ENCODE measurements at places on chromosomes 6 and 20. TPM values are rescaled to one million over a fixed set of nuclear protein-coding genes. Genes with fewer than 3 reads are reported as not detected.

ZBTB22 gene
- 16.0 TPM for total RNA-seq

TMEM14A gene
- total RNA-seq, result 18.7 TPM

CTCFL gene
- total RNA-seq, result not detected

C6orf47 gene
- total RNA-seq, result 20.7 TPM

PDE7B gene
- total RNA-seq, result 3.9 TPM

ULBP1 gene
- total RNA-seq, result 1.6 TPM

SLC22A3 gene
- total RNA-seq, result 1.3 TPM

NRN1 gene
- not detected for total RNA-seq

DACT2 gene
- not detected for total RNA-seq

VGLL2 gene
- total RNA-seq, result not detected

WFDC2 gene
- total RNA-seq, result not detected

MEI4 gene
- not detected for total RNA-seq

FAM210B gene
- 38.0 TPM for total RNA-seq

CAPN11 gene
- total RNA-seq, result not detected

DNA sequence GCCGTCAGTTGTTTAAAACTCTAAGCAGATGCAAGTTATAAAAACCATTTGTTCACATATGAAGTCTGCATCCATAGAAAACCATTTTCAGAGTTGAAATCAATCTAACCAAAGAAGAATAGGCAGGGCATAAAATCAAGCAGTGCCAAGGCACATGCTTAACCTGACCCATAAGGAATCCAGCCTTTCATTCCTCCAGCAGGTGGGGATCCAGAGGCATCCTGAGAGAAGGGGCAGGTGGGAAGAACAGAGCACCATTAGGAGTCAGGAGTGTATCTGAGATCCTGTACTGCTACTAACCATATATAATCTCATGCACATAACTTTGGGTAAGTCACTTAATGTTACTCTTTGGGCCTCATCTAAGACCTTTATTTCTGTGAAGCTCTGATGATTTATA lies 29.4 kb upstream of the FOXO3 start:
- no peak for DNase-seq

DNA sequence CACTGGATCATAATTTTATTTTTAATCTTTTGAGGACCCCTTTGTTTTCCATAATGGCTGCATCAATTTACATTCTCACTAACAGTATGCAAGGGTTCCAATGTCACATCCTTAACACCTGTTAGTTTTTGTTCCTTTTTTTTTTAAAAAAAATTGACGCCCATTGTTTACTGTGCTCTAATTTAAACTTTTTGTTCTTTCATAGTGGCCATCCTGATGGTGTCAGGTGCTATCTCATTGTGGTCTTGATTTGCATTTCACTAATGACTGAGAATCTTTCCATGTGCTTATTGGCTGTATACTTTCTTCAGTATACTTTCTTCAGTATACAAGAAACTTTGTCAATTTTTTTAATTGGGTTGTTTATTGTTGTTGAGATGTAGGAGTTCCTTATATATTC lies 347.0 kb downstream of the RNGTT start:
- DNase-seq, result no peak

GRCh38 chr20:10065154-10065833 lies 30.5 kb downstream of the ANKEF1 start:
- no peak for DNase-seq

- DNase-seq, result no peak
Measured at GRCh38 chr6:142417331-142417750, 115.5 kb downstream of the ADGRG6 start.

GRCh38 chr6:38527371-38527770 lies 112.4 kb downstream of the BTBD9 start:
- no peak for DNase-seq

- no peak for DNase-seq
Measured at GRCh38 chr6:163165922-163166321, 248.6 kb upstream of the QKI start.

DNA sequence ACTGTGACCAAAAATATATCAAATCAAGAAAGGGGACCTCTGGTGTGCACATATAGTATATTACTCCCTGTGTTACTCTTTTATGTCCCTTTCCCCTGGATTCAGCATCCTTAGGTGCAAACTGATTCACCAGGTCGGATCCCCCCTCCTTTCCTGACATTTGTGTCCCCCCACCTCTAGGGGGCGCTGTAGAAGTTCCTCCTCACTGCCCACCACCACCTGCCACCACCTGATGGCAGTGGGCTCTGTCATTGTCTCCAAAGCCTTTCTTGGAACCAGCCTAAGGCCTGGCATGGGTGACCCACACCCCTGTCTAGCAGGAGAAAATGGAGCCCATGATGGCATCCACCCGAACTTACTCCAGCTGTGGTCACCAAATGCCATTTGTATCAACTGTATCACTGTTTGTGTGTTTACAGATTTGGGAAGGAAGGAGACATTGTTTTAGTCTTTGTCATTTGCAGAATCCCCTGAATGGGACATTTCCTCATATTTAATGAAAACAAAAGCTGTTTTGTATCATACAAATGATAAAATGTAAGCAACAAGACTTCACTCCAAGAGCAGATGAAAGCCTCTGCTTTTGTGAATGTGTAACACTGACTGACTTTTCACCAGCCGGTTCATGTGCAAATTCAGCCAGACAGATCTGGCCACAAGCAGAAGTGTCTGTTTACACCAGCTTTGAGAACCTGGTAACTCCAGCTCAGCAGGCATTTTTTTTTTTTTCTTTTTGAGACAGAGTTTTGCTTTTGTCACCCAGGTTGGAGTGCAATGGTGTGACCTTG lies 66.2 kb downstream of the ARMC2 start:
- peak; percentile 79 for DNase-seq

- peak; percentile 37 for DNase-seq
Measured at GRCh38 chr6:44735630-44735963, 348.1 kb downstream of the CDC5L start.

DNA sequence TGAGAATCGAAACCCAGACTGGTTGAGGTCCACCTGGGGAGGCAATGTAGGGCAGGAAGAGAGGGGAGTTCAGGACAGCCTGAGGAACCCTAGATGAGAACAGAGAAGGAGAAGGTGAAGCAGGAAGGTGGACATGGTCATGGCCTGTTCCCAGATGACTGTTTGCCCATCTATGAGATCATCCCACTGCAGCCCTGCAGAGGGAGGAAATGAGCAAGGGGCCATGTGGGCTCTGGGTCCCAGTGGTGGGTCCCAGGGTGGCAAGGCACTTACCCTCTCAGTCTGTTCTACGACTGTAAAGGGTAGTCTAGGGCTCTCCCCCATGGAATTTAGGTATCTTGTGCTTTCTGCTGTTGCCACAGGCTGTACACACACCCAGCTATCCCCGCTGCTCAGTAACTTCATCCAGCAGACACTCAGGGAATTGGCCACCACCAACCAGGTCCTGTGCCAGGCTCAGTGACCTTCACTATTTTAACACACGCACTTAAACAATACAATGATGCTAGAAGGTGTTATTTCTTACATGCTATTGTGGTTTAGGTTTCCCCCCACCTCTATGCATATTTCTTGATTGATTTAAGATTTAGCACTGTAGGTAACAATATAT lies 89.8 kb downstream of the TOX2 start:
- no peak for DNase-seq

GRCh38 chr20:62795023-62795761 lies 1.1 kb upstream of the MRGBP start:
- peak; percentile 59 for DNase-seq

- no peak for DNase-seq
Measured at GRCh38 chr20:1562622-1563021, 5.1 kb upstream of the SIRPD start.

DNA sequence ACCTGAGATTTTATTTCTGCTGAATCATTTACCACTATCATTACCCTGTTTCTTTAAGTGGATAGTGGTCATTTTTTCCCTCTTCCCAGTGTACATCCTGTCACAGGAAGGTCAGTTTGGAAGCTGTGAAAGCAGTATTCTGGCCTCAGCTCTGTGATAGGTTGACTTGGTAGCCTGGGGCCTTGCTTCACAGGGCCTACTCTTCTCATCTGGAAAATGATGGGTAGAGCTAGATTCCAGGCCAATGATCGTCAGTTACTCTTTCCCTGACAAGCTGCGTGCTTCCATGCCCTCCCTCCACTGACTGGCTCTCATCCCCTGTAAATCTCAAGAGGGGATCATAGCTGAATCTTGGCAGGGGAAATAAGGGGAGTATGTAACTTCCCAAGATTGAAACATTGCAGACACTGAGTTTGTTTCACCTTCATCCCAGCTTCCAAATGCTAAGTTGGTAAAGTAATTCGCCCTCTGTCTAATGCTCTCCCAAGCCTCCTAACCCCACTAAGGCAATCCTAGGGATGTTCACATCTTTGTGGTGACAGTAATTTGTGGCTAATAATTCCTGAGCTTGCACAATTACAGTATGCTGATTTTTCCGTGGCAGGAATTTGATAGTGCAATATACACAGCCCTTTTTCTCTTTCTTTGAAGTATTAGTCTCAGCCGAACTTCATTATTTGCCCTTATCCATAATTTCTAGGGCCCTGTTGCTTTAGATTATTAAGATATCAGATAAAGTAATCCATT lies 51.2 kb downstream of the VAPB start:
- no peak for DNase-seq

DNA sequence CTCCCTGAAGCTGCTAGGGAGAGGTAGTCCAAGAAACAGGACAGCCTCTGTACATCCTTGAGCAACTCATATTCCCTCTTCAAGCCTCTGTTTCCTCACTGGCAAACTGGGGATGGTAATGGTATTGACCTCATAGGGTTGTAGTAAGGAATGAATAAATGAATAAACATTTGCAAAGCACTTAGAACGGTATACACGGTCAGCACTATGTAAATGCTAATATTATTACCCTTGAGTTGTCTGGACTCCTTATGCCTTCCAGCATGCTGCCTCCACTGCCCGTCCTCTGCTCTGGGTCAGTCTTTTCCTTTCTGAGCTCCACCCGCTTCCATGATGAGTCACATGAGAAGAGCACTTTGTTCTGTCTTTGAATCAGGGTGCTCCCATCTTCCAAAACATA lies 50.6 kb downstream of the KHDC1L start:
- DNase-seq, result no peak

DNA sequence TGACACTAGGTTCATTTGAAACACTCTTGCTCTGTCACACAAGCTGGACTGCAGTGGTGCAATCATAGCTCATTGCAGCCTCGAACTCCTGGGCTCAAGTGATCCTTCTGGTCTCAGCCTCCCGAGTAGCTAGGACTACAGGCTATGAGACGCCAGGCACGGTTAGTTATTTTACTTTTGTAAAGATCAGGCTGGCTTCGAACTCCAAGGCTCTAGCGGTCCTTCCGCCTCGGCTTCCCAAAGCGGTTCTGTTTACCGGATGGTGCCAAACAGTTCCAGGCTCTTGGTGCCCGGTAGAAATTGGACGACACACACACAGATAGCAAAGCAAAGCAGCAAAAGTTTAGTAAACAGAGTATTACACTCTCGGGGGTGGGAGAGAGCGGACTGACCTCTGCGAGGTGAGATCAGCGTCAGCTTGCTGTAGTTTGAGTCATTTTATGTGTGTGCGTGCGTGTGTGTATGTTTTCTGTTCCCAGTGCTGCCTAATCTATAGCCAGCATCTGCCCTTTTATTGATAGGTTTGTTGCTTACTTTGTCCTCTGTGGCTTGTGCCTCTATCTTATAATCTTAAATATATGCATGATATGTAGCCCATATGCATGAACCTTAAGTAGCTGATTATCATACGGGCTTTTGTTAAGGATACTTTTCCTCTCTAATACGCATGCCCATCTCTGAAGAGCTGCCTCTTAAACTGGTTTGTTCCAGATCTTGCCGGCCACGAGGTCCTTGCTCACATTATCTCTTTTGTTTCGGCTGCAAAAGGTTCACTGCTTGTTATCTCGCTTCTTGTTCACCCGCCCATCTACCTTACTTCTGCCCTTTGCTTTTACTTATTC lies 75.2 kb downstream of the OR2B2 start:
- DNase-seq, result peak; percentile 95

GRCh38 chr6:40923880-40924279 lies 115.1 kb downstream of the UNC5CL start:
- DNase-seq, result no peak

DNA sequence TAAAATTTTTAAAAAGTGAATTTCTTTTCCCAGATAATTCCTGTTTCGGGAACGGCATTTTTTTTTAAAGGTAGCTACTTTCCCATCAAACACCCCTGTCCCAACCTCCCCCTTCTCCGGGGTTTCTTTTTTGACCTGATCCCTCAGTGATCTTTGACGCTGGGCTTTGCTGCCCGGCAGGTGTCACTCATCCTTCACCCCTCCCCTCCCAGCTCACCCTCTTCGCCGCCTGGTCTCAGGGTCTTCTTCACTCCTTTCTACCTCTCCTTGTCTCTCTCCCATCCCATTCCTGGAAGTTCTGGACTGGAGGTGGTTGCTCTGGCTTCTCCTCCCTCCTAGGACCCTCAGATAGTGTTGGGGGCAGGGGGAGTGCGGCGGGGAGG lies 329 bp upstream of the GPR6 start:
- DNase-seq, result no peak

DNA sequence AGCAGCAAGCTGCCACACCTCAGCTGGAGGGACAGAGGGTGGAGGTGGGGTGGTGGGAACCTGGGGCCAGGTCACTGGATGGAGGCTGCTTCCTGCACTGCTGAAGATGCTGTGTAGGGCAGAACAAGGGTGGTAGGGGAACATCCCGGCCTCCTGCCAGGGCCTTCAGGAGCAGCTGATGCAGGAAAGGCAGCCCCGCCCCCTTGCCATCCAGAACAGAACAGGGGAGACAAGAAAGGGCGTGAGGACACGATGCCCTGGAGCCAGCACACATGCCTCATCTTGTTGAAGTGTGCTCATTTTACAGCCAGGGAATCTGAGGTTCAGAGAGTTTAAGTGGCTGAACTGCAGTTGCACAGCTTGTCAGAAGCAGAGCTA lies 43.1 kb upstream of the PHACTR3 start:
- DNase-seq, result no peak

- no peak for DNase-seq
Measured at GRCh38 chr20:41320976-41321375, 3.4 kb upstream of the ZHX3 start.

- DNase-seq, result no peak
Measured at GRCh38 chr6:15887491-15888461, 224.9 kb upstream of the DTNBP1 start.

DNA sequence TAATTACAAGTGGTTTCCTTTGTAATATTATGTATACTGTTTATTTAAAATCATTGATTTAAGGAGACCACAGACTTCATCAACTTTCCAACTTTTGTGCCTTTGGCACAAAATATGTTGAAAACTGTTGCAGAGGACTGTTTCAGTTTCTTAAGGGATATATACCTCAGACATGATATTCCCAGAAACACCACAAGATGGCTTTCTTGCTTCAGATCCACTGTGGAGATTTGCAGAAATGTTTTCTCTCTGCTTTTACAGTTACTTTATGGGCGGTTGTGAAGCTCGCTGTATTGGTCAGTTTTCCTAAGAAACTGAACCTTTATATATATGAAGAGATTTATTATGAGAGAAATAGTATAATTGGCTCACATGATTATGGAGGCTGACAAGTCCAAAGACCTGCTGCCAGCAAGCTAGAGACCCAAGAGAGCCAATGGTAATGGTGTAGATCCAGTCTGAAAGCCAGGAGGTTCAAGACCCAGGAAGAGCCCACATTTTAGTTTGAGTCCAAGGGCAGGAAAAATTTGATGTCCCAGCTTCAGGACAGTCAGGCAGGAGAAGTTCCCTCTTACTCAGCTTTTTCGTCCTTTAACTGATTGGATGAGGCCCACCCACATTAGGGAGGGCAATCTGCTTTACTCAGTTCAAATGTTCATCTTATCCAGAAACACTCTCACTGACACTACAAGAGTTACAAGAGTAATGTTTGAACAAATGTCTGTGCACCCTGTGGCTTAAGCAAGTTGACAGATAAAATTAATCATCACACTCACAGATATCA lies 12.8 kb downstream of the ME1 start:
- peak; percentile 71 for DNase-seq

GRCh38 chr20:51750037-51750769 lies 18.0 kb downstream of the ATP9A start:
- peak; percentile 79 for DNase-seq
